ENCODE measurements at places on chromosomes 7 and 10.

GRCh38 chr10:21700474-21700873 lies 166.4 kb downstream of the MLLT10 start:
- DNase-seq: no peak

GRCh38 chr10:16894821-16895220 lies 77.6 kb upstream of the RSU1 start:
- no peak for DNase-seq

DNA sequence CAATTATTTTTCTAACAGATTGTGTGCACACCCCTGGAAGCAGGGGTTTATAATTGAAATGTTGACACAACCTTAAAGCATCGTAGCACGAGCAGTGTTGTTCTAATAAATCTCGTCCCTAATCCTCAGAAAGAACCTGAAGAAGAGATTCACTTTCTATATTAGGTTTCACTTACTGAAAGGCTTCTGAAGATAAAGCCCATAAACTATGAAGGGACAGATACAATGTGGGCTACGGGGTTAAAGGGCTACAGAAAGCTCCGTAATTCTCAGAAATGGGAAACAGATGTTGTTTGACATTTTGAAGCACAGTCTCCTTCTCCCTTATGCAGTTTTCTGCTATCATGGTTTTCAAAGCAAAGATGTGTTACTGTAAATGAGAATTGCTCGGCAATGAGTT lies 479.6 kb downstream of the GATA3 start:
- DNase-seq: no peak

- no peak for DNase-seq
Observed at GRCh38 chr7:101936223-101936610, 118.8 kb downstream of the CUX1 start.

DNA sequence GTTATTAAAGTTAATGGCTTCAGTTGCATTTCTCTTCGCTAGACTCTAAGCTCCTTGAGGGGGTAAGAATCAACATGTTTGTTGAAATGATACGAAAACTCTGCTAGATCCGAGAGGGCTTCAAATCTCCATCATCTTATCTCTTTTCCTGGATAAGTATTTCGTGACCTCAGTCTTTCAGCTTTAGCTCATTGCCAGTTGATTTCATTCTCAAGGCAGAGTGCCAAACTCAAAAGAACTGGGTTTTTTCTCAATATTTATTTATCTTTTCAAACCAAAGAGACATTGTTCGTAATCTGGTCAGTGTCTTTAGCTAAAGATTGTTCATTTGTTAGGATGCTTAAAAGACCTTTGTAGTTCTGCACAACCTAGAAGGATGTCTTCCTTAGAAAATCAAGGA lies 108.9 kb downstream of the ARID5B start:
- DNase-seq: no peak

DNA sequence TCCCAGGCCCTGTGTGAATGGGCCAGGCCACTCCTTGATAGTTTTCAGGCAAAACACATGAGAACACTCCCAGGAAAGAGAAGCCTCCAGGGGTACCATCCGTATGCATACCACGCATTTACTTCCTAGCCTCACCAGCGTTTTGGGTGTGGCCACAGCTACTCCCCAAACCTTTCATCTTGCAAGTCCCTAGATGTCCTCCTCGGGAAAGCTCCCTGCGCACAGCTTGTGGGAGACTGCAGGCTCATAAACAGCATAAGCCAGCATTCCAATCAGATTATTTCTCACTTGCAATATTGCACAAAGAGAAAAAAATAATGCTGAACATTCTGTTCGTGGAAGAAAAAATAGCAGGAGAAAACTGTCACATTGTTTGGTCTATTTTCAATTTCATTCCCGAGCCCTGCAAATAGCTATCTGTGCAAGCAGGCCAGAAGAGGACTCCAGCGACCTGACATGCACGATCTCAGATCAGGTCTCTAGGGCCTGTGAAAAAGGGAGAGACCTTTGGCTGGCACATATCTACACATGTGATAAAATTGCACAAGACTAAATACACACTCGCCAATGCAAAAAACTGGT lies 175.6 kb downstream of the PLXNA4 start:
- no peak for DNase-seq

GRCh38 chr10:70493660-70494234 lies 15.2 kb downstream of the PALD1 start:
- peak; percentile 79 for DNase-seq

DNA sequence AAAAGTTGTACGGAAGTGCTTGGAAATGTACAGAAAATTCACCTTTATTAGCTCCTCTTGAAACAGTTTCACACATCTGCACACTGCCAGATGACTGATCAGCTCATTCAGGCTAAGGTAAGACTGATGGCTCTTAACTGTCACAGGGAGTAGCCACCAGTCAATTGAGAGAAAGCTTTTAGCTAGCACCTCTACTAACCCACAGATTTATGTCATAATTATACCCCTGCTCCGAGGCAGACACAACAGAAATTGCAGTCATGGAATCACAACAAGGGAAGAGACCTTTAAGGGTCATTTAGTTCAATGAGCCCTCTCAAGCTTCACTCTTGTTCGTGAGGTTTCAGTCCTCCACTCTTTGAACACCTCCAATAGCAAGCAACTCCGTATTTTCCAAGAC lies 235.4 kb downstream of the TRIL start:
- no peak for DNase-seq
